ENCODE measurements at places on chromosomes 7 and 10.

GRCh38 chr7:149753375-149754233 is 19.8 kb downstream of the ZNF467 start:
- no peak for DNase-seq

- DNase-seq: no peak
These were observed 516.9 kb downstream of the REEP3 start for GRCh38 chr10:64038107-64038506.

- no peak for DNase-seq
These were observed 92.1 kb downstream of the CABCOCO1 start for GRCh38 chr10:61754587-61755550.

DNA sequence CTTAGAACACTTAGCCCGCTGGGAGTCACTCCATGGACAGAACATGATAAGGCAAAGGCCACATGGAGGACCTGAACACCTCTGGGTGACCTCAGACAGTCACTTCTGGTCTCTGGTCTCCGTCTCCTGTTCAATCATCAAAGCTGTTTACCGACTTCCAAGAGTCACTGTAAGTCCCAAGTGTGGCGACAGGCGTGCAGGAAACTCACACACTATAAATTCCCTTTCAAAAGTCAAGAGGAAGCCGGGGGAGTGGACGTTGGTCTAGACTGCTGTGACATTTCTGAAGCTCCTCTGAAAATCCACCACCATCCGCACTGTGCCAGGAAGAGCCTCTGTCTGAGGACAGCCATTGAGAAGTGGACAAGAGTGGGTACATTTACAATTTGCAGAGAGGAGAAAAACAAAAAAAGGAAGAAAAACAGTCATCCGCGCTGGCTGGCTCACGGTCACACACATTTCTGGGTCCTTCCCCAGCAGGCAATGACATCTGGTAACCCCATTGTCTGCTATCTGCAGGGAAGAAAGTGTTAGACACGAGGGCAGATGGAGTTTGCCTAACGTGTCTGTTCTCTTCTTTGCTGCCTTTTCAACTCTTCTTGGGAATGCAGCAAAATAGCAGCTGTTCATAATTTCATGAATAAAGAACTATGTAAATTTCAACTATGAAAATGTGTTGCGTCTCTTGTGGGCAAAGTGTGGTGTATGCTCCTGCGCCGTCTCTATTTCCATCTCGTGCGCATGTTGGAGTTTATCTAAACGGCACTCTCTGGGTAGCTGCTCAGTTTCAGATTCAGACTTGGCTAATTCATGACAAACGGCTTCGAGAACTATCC is 32.9 kb upstream of the CUX1 start:
- DNase-seq: peak; percentile 37

All from kidney capillary endothelial cell (primary cell).